ENCODE measurements at places on chromosomes 5 and 9. TPM values are rescaled to one million over a fixed set of nuclear protein-coding genes. Genes with fewer than 3 reads are reported as not detected.

WNK2 gene
- 24.4 TPM for total RNA-seq

INSYN2B gene
- not detected for total RNA-seq

PCDHB9 gene
- 0.07 TPM for total RNA-seq

OBP2B gene
- not detected for total RNA-seq

TAF11L10 gene
- not detected for total RNA-seq

ZNF300 gene
- total RNA-seq = 0.05 TPM

IFNK gene
- not detected for total RNA-seq

LCN15 gene
- 0.76 TPM for total RNA-seq

SLC34A1 gene
- not detected for total RNA-seq

BDP1 gene
- total RNA-seq = 22.0 TPM

ACTBL2 gene
- total RNA-seq = 0.07 TPM

LPAR1 gene
- total RNA-seq = 7.4 TPM

CDC42SE2 gene
- 27.0 TPM for total RNA-seq

ABL1 gene
- 54.7 TPM for total RNA-seq

TMEM174 gene
- total RNA-seq = not detected

PRDM9 gene
- not detected for total RNA-seq

PLPPR1 gene
- not detected for total RNA-seq

All from HCT116 (cell line).